Frontal cortex (tissue), 4 donors: ENCODE measurements at places on chromosomes 12 and 14. TPM values are rescaled to one million over a fixed set of nuclear protein-coding genes. Genes with fewer than 3 reads are reported as not detected.

DNA sequence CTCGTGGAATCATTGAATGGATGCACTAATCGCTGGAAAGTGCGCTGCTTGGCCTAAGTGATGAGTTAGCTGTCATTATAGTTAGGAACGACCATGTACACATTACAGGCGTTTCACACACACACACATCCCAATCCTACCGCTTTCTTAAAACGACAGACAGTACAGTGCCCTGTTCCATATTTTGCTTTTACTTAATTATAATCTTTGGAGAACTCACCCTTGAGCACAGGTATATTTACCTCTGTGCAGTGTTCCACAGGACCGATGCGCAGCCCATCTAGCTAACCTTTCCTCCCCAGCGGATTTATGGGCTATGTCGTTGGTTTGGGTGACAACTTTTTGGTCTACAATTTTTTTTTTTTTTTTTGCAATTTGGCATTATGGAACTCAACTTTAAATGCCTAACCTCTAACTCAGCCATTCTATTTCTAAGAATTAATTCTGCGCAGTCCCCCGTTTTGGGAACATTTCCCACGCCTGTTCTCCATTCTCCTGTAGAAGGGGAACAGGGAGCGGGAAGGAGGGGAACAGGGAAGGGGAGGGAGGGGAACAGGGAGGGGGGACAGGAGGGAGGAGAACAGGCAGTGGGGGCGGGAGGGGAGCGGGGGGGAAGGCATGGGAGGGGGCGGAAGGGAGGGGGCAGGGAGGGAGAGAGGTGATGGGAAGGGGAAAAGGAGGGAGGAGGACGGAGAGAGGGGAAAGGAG is 663 bp upstream of the ULK1 start:
- DNase-seq: no peak

DNA sequence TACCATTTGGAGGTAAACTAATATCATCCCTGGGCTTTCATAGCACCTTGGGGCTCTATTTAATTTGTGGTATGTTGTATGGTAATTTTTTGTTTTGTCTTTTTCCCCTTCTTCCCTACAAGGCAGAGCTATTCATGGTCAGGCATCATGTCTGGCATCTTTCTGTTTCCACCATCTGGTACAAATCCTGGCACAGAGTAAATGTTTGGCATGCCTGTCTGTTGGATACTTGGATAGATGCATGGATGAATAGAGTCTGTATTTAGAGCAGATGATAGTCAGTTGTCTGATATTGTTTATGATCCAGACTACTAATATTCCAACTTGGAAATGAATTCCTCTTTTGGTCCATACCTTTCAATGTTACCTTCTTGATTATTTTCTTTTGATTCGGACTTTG is 139.8 kb downstream of the NEDD1 start:
- DNase-seq: no peak

DNA sequence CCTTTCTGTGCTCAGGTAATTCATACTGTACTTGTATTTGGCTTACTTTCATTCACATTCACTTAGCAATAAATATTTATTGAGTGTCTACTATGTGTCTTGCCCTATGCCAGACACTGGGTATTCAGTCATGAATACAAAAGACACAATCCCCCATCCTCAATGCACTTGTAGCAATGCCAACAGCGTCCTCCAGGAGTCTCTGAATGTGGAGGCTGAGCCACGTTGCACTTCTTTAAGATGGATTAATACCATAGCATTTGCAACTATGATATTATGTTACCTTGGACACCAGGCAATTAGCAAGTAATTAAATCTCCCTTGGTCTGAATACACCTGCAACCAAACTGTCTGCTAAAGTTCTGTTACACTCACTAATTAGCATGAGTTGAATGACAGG is 58.8 kb downstream of the OTX2 start:
- DNase-seq: no peak

GRCh38 chr12:126974779-126975178 is 1292.2 kb upstream of the TMEM132C start:
- DNase-seq: no peak

DNA sequence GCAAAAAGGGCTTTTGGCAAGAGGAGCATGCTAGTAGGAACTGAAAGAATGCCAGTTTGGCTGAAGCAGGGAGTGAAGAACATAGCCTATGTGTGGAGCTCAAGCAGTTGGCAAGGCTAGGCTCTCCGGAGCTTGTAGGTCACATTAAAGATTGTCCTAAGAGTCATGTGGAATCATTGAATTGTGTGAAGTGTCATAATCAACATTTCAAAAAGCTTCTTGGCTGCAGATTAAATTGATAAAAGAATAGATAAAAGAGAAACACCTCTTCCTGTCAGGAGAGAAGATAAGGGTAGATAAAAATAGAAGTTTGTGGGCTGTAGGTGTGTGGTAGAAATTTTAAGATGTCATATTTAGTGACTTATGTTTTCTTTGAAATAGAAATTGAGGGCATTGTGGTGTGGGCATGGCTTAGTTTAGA is 36.1 kb downstream of the CPSF6 start:
- DNase-seq: no peak

- DNase-seq: no peak
Observed at GRCh38 chr12:13195250-13195649, 1.3 kb upstream of the EMP1 start.

DNA sequence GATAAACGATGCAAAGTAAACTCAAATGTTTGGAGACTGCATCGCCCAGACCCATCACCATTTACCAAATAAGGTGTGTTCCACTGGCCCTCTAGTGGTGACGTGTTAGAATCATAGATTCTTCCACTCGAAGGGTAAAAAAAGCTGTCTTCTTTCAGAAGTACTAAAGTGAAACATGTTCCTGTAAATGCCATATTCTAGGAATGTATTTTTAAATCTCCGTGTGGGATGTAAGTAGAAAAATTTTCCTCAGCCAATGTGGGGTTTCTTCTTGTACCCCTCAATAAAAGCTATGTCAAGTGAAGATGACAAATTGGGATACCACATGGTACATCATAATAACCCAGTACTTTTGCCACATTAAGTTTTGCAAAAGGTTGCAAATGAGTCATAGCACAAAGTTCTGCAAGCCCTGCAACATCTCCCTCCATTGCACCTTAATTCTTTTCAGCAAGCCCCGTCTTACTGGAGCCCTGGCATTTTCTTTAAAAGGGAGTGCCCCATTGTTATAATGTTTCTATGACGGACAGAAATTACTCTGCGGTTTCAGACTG is 100.8 kb downstream of the CCER1 start:
- peak; percentile 17 for DNase-seq

DNA sequence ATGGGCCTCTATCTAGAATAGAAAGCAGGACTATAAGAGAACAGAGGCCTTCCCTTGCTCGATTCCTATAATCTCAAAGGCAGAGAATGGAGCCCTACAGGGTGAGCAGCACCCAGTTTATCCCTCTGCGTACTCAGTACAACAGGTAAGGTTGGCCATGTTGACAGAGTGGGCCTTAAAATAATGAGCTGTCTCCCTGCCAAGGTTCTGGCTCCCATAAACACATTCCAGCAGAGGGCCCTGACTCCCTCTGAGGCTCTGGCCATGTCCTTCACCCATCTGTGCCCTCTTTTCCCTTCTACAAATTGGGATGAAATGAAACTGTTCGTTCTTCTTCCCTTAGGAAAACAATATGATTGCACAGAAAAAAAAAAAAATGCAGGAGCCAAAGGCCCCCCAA is 16.9 kb upstream of the PNMA1 start:
- DNase-seq: no peak

DNA sequence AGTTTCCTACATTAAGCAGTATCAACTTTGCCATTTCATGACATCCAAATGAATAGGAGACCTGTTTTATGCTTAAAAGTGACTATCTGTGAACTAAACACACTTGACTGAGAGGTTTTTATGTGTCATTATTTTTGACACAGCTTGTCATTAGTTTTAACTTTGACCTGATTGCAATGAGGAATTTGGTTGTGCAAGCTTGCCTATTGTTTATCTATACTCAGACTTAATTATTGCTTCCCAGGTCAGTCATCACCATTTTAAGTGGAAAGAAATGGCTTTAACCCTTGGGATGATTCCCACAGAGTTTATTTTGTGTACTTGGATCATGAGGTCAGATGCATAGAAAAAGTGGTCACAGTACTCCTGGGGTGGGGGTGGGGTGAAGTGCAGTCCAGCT is 171.0 kb upstream of the PRICKLE1 start:
- no peak for DNase-seq

DNA sequence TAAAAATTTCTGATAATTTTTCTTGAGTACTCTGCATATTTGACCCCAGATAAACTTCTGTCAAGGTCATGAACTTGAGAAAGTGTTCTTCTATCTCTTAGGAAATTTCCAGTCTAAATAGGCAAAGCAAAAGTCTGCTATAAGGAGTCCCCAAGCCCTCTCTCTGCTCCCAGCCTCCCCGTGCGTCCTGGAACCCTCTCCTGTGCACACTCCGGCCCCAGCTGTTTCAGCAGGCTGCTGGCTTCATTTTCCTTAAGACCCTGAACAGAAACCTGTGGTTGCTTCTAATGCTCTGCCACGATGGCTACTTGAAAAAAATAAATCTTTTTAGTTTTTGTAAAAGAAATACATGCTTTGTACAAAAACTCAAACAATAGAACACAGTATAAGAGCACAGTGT is 14.7 kb downstream of the KRT2 start:
- no peak for DNase-seq

DNA sequence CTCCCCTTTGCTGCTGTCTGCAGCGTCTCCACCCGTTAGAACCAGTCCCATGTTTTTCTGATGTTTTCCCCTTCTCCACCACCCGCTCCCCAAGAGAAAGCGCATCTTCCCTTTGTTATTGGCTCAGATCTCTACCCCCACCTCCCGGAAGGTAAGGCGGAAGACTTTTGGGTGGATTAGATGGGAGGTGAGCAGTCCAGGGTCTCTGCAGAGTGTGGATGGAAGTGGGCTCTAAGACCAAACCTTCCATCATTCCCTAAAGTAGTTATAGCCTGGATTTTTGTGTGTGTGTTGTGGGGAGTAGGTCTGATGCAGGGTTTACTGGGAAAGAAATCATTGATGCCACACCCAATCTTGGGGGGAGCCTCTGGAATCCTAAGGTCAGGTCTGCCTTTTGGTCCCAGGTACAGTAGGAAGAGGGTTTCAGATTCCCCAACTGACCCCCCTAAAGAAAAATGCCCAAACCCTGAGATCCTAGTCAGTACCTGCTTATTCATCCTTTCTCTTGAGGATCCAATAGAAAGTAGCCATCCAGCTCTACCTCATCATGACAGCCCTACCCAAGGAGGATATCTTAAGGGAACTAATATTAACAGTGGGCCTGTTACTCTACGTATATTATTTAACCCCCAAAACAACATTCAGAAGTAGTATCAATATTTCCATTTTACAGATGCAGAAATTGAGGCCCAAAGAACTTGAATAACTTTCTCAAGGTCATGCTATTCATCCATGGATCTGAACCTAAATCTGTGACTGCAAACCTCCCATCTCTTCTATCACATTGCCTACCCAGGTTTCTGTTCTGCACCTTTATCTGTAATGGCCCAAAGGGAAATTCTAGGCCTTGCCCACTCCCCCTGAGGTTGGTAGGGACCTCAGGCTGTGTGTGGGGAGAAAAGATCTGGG is 1.1 kb downstream of the KIF5A start:
- no peak for DNase-seq

- no peak for DNase-seq
Observed at GRCh38 chr14:29930283-29930682, 2.6 kb upstream of the PRKD1 start.

- DNase-seq: no peak
Observed at GRCh38 chr12:57582440-57582839, 8.6 kb upstream of the PIP4K2C start.

DNA sequence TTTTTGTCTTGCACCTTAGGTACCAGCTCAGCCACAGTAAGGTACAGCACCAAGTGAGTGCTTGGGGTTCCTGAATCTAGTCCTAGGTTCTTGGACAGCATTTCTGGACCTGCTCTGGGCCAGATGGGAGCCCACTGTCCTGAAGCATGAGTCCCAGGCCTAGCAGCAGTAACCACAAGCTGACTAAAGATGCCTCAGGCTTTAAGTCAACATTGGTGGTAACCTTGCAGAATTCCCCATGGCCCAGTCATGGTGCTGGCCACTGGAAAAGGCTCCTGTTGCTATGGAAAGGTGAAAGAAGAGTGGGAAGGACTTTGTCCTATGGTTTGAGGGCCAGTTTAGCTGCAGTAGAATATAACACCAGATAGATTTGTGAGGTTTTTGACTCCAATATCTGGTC is 86.9 kb upstream of the CLEC14A start:
- no peak for DNase-seq

DNA sequence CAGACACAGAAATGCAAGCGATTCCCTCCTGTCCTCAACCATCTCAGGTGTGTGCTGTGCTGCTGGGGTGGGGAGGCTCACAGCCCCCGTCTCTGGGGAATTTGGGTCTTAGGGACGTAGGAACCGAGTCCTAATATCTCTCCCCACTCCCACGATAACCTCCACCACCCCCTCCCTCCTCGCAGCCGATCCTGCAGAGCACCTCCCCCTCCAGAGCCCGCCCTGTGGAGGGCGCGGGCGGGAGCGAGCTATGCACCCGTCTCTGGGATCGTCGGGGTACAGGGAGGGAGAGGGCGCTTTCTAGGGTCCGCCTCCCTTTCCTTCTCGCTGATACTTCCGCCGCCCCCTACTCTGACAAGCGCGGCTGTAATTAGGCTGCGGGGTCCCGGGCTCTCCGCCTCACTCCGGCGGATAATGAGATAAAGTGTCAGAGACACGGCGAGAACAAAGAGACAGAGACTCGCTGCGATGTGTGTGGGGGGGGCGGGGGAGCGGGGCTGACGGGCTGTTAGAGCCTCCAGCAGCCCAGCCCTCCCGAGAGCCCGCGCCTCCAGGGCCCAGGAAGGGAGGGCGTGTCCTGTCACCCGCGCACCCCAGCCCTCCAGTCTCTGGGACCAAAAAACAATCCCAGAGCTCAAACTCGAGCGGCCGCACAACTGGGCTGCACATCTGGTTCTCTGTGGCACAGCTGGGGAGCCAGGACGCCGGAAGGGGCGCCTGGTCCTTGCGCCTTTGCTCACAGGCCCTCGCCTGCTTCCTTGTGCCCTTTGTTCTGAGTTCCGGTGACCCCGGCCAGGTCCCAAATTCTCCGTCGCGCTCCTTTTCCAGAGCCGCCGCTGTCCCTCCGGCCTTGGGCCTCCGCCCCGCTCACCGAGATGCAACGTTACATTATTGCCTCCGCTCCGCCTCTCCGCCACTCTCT is 8.7 kb downstream of the SHMT2 start:
- no peak for DNase-seq

Gene HOXC4
- total RNA-seq: not detected

Gene SETD1B
- total RNA-seq: 2.4 TPM

Gene TAS2R31
- total RNA-seq: 7.3 TPM

Gene USP44
- total RNA-seq: 3.7 TPM

Gene PTPRO
- 204 TPM for total RNA-seq
